ENCODE measurements at places on chromosomes 2 and 18.

DNA sequence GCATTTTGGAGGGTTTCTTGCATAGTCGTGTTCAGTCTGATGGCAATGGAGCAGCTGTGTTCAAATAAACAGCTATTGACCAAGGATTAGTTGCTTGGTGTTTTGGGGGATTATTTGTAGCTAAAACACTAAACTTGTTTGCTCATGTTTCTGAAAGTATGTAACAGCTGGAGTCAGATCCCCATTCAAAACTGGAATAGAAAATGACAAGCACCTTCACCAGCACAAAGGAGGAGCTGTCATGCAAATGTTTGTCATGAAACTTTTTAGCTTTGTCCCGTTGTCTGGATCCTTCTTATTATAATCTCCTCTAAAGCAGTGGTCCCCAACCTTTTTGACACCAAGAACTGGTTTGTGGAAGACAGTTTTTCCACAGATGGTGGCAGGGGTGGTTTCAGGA lies 96.9 kb upstream of the ZNF236 start:
- no peak for DNase-seq

GRCh38 chr2:178394859-178395258 lies 56.1 kb downstream of the PRKRA start:
- DNase-seq: no peak

- DNase-seq: no peak
Measured at GRCh38 chr2:240798327-240798905, 21.6 kb downstream of the KIF1A start.

GRCh38 chr2:108805782-108806181 lies 19.2 kb downstream of the CCDC138 start:
- DNase-seq: no peak

- DNase-seq: no peak
Measured at GRCh38 chr2:199627417-199627816, 169.7 kb upstream of the SATB2 start.

DNA sequence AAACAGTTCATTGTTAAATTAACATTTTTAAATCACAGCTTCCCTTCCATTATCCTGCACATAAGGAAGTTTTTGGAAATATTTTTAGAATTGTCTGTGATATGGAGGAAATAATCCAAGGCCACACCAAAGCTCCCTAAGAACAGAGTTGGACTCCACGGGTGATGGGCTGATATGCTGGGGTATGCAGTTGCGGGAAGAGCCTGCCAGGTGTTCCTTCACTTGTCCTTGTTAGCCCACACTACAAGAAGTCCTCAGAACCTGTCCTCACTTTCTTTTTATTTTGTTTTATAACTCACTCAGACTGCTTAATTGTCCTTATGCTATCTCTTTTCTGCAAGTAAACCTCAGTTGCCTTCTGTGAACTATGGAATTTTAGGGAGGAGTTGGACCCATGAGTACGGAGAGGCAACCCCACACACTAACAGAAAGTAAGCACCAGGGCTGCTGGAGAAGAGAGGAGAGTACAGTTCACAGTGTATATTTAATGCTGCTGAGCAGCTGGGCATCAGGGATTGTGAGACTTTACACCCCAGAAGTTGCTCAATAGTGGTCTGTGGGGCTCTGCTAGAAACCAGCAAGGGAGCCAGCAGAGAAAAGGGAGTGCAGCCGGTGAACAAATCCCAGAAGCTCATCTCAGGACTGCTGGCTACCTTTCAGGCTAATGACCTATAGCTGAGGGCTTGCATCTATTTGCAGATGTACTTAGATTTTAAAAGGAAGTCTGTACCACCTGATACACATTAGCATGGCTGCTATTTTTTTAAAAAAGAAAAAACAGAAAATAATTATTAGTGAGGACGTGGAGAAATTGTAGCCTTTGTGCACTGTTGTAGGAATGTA lies 280.1 kb upstream of the STON1 start:
- no peak for DNase-seq
